HuH-7.5 (cell line): ENCODE measurements at places on chromosomes 16 and 17.

DNA sequence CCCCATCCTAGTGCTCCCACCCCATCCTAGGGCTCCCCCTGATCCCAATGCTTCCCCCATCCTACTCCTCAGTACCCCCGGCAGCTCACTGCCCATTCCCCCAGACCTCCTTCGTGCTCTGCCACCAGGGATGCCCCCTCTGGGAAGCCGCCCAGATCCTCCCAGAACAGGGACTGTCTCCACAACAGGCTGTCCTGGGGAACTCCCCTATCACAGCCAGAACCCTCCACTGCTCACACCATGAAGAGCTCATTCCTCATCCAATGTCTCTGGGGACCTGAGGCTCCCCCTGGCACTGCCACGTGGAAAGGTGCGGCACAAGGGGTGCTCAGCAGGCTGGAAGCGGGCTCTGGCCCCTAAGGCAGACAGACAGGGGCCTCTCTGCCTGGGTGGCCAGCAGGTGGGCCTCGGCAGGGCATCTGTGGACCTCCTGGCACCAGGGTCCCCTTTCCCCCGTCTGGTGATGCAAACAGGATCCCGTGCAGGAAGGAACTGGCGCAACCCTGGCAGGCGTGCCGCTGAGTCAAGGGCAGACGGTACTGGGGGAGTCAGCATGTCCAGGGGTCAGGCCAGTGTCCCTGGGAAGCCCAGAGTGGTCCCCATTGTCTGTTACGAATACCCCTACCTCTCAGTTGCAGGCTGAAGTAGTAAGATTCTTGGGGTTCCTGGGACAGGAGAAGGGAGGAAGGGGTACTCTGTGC is 14.8 kb upstream of the PVALEF start:
- no peak for DNase-seq

- DNase-seq = no peak
Observed at GRCh38 chr17:66724581-66725341, 110.2 kb upstream of the CACNG5 start.

DNA sequence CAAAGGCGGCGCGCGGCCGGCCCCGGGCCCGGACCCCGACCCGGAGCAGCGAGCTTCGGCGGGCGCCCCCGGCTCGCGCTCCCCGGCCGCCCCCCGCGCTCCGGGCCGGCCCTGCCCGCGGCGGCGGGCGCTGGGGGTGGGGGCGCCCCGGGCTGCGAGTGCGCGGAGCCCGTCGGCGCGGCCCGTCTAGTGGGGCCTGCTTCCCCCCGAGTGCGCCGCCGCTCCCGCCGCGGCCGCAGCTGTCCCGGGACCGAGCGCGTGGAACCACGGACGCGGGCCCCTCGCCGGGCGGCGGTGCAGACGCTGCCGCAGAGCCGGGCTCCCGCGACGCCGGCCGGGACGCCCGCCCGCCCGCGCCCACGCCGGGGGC is 308 bp downstream of the ADCY9 start:
- DNase-seq = peak; percentile 33

- no peak for DNase-seq
Observed at GRCh38 chr16:74758801-74759200, 15.8 kb downstream of the FA2H start.

DNA sequence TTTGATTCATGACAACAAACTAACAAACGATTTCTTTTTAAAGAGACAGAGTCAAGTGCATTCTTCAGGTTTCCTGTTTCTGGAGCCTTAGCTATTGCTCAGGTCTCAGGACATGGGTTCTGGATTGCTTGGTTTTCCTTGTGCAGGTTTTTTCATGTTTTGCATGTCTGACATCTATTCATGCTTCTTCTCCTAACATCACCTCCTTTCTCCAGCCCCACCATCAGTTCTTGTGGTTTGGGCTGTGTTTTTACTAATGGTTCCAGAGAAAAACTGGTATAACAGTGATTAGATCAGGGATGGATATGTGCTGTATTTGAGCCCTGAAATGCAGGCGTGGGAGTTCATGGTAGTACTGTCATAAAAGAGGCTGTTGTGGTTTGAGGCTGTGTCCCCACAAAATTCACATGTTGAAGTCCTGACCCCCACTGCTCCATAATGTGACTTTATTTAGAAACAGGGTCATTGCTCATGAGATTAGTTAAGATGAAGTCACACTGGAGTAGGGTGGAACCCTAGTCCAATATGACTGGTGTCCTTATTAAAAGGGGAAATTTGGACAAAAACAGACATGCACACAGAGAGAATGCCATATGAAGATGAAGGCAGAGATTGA is 67.9 kb downstream of the IRX6 start:
- DNase-seq = no peak

- no peak for DNase-seq
Observed at GRCh38 chr17:75407655-75408352, 2.3 kb upstream of the GRB2 start.

DNA sequence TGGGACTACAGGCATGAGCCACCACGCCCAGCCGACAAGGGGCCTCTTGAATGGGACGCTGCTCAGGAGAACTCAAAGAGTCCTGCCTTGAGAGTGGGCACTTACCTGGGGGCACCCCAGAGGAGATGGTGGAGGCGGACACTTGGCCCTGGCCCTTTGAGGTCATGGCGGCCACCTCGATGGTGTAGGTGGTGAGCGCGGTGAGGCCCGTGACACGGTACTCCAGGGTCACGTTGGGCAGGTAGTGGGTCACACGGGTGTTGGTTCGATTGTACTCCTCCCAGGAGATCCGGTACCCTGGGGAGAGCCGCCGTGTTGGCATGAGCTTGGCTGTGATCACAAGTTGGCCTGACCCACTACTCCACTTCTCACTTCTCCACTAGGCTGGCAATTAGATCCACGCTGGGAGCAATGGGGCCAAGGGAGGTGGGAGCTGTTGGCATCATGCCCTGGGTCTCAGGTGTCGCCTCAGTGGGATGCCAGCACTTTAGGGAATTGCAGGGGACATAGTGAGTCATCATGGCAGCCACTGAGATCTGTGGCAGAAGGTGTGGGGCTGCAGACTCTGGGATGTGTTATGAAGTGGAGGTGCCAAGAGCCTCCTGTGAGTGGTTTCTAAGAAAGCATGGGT is 89.2 kb upstream of the CDC42EP4 start:
- DNase-seq = no peak

DNA sequence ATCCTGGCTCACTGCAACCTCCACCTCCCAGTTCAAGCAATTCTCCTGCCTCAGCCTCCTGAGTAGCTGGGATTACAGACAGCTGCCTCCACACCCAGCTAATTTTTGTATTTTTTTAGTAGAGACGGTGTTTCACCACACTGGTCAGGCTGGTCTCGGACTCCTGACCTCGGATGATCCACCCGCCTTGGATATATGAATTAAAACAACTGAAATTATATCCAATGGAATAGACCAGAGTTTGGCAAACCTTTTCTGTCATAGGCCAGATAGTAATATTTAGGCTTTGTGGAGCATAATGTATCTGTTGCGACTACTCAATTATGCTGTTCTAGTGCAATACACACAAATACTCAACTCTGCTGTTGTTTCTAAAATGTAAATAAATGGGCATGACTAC is 93.8 kb upstream of the NACA2 start:
- no peak for DNase-seq

- DNase-seq = peak; percentile 13
Observed at GRCh38 chr16:14249291-14250032, 178.3 kb downstream of the MRTFB start.

GRCh38 chr17:39000021-39000601 is 32.9 kb upstream of the FBXO47 start:
- DNase-seq = no peak

- DNase-seq = no peak
Observed at GRCh38 chr17:47280072-47280811, 26.6 kb downstream of the ITGB3 start.

GRCh38 chr17:43446773-43447172 is 37.0 kb upstream of the DHX8 start:
- DNase-seq = no peak

- no peak for DNase-seq
Observed at GRCh38 chr17:72432143-72432621, 311.4 kb downstream of the SOX9 start.

GRCh38 chr16:1858189-1858865 is 13.6 kb downstream of the MEIOB start:
- DNase-seq = no peak

DNA sequence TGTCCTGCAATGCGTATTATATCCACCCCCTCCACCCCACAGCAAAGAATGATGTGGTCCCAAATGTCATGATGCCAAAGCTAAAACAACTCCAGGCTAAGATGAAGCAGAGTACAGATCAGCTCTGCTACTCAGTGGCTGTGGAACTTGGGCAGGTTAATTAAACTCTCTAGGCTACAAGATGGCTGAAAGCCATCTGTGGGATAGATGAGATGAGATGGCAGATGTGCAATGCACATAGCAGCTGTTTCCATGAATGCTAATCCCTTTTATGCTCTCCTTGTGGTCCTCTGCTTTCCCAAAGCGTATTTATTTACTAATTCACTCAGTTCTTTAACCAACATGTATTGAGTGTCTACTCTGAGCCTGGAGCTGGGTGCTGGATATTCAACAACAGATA is 114.4 kb downstream of the GRIN2A start:
- no peak for DNase-seq
